ENCODE measurements at places on chromosomes 1 and 21. TPM values are rescaled to one million over a fixed set of nuclear protein-coding genes. Genes with fewer than 3 reads are reported as not detected.

Gene TRIM67
- total RNA-seq = 29.4 TPM

Gene GLIS1
- total RNA-seq = 0.27 TPM

Gene HSD11B1
- total RNA-seq = not detected

Gene SLAMF8
- not detected for total RNA-seq

Gene DNAH14
- total RNA-seq = 72.0 TPM

Gene MAP3K6
- total RNA-seq = 2.3 TPM

Gene KRTAP12-1
- total RNA-seq = not detected

Gene TRNP1
- 8.1 TPM for total RNA-seq

Gene SYT14
- 49.5 TPM for total RNA-seq

Gene CR1L
- total RNA-seq = 0.73 TPM

Gene CD5L
- total RNA-seq = 0.27 TPM

Gene RGSL1
- not detected for total RNA-seq

Gene CD53
- total RNA-seq = 8.4 TPM

Gene DDR2
- total RNA-seq = 15.0 TPM

Gene JUN
- 51.2 TPM for total RNA-seq

Gene FOXO6
- total RNA-seq = 1.3 TPM

Gene ETV3L
- total RNA-seq = not detected
